ENCODE measurements at places on chromosomes 3 and 15.

GRCh38 chr15:57377478-57377847, 1.2 kb downstream of the CGNL1 start:
- DNase-seq = peak; percentile 37

- no peak for DNase-seq
Measured at GRCh38 chr15:52392008-52392687, 96.5 kb upstream of the MYO5C start.

- no peak for DNase-seq
Measured at GRCh38 chr15:68080334-68080733, 26.2 kb downstream of the PIAS1 start.

GRCh38 chr3:42063888-42064287, 27.3 kb upstream of the TRAK1 start:
- DNase-seq = no peak

DNA sequence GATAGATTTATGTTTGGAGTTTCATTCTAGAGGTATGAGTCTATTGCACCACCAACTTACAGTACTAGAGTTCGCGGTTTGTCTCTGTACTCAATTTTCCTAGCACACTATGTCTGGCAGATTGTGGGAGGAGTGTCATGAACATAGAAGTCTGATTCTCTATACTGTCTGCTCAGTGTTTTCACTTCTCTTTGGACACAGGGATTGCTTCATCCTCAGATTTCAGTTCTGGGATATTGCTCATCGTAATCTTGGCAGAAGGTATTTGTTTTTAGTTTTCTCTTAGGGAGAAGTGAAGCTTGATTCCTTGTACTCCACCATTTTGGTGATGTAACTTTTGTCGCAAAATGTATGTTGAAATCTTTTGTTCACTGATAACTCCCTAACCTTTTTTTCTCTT, 27.8 kb upstream of the AZI2 start:
- DNase-seq = no peak

DNA sequence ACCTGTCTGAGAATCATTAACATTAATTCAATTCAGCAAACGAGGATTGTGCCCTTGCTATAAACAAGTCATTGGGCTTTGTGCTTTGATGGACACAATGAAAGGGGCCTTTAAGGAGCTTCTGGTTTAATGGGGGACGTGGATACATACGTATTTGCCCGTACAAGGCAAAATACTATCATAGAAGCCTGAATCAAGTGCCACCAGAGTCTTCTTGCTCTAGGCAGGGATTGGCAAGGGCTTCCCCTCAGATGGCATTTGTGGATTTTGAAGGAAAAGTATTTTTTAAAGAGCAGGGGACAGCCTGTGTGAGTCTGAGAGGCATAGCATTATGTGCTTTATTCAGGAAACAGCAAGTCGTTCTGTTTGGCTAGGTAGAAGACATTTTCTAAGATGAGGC, 83.7 kb upstream of the NEDD4 start:
- DNase-seq = no peak

- DNase-seq = no peak
Measured at GRCh38 chr3:46293035-46293724, 50.9 kb downstream of the CCR3 start.

DNA sequence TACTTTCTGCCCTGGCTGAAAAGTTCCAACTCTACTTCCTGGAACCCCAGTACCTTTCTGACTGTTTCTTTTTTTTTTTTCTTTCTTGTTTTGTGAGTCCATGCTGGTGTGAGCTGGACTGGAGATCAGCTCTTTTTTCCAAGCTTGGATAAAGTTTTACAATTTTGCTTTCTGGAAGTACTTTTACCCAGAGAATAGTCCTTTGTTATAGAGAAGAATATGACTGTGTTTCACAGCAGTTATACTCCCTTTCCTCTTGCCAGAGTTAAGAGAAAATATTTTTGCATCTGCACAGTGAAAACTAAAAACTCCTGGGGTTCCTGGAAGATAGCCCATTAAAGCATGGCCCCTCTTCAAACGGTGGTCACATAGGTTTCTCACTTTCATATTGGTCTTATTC, 1100.6 kb downstream of the OTOL1 start:
- DNase-seq = no peak

- DNase-seq = no peak
Measured at GRCh38 chr3:42014458-42014920, 52.6 kb upstream of the ULK4 start.

- no peak for DNase-seq
Measured at GRCh38 chr15:44033894-44034293, 161.2 kb downstream of the FRMD5 start.

DNA sequence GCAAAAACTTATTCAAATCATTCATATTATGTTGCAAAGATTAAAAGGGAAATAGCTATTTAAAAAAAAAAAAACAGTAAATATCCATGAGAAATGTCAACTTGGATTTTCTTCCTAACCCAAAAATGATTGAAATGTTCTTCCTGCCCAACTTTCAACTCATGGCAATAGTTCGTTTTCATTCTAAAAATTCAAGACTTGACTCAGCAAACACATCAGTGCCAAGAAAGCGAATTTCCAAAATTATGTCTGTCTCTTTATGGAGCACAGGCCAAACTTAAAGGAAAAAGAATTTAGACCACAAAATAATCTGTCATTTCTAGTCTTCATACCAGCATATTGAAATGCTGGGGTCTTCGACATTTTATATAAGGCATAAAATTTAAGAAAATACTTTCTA, 63.7 kb downstream of the MAGI1 start:
- no peak for DNase-seq

DNA sequence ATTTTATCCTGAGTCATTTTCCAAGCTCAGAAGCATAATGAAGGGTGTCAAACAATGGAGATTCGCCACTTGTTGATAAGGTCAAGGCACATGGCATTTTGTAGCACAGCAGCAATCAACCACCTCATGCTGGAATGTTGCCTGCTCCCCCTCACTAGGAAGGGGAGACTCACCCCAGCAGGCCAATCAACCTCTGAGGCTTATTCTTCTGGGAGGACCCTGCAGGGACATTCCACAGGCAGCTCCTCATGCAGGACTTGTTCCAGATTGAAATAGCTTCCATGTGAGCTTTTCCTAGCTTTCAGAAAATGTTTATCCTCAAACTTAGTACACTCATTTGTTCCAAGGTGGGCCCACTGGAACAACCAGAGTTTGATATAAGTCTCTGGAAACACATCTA, 77.6 kb downstream of the SSR3 start:
- no peak for DNase-seq

DNA sequence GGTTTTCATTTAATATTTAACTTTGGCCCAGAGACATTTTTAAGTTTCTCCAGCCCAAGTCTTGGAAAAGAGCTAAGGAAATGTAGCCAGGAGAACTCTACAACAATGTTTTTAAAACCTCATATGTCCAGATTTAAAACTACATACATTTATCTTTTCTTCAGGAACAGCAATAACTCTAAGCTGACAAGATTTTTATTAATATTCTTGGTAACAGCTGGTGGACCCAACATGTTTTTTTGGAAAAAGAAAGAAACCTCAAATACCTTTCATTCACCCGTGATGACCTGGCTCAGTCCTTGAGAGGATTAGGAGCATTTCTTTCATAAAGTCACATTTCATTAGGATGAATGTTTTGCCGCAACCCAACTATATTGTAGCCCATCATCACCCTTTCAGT, 50.4 kb upstream of the CMSS1 start:
- DNase-seq = no peak
